NCI-H748 treated with DMSO at 0.1 percent for 48 hours (cell line): ENCODE measurements at places on chromosomes 2 and 18.

DNA sequence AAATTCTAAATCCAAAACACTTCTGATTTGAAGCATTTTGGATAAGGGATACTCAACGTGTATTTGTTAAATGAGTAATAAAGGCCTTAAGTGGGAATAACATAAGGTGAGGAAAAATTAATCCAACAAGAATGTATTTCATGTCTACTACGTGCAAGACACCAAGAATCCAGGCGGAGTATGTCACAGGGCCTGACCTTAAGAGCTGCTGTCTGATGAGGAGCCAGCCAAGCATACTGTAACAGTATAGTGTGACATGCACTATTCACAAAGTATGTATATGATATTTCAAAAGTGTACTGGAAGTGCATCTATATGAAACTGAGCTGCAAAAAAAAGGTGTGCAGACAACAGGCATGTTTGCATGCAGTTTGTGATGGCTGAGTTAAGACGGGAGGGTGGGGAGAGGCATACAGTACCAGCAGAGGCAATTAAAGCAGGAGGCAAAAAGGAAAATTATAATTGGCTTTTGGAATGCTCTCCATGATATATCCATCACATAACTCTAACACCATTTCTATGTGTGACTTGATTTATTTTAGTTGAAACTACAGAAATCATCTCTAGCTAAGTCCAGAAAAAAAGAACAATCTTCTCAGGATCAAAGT lies 18.2 kb downstream of the IWS1 start:
- no peak for DNase-seq

DNA sequence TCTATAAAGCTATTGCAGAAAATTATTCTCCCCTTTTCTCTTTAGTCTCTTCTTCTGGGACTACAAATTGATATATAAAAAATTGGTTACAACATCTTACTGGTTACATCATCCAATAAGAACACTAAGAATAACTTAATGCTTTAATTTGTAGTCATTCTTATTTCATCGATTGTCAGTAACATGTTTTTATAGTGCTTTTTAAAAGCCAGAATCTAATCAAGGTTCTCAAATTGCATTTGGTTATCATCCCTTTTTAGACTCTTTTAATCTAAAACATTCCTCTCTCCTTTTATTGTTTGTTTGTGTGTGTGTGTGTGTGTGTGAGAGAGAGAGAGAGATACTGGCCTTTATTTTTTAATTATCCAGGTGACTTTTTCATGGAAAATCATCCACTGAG lies 377.1 kb upstream of the MEIS1 start:
- no peak for DNase-seq

- DNase-seq = no peak
Measured at GRCh38 chr2:120509213-120509815, 163.4 kb downstream of the INHBB start.

GRCh38 chr18:75554176-75554575 lies 126.7 kb upstream of the SMIM21 start:
- no peak for DNase-seq

DNA sequence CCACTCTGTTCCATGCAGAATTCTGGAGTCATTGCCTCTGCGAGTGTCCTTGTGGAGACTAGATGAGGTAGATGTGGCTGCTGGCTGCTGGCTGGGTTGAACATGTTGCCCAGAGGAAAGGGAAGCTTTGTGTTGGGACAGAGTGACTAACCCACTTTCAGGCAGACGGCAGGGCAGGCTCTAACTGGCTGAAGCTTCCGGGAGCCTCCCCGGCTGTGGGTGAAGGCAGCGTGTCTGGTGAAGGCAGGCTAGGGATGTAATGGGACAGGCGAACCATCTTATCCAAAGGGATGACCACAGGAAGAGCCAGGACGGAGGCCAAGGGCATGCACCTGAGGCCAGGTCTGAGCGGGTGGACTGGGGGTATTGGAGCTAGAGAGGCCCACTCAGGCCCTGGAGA lies 16.0 kb downstream of the ASPRV1 start:
- no peak for DNase-seq

DNA sequence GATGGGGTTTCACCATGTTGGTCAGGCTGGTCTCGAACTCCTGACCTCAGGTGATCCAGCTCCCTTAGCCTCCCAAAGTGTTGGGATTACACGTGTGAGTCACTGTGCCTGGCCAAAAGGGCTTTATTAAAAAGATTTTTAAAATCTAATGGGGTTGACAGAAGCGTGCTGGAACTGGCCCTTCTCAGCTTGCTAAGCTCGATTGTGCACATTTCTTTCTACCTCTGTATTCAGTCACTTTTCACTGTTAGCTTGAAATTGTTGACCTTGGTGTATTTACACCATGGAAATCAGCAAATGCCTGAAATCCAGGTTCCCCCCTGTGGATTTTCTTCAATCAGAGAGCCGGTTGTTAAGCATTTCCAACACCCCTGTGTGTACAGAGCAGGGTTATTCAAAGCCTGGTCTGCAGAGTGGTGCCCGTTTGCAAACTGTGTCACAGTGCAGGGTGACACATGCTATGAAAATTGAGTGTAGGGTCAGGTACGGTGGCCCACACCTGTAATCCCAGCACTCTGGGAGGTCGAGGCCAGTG lies 140.2 kb downstream of the TGIF1 start:
- no peak for DNase-seq

GRCh38 chr18:38932752-38933151 lies 1367.2 kb upstream of the CELF4 start:
- no peak for DNase-seq

DNA sequence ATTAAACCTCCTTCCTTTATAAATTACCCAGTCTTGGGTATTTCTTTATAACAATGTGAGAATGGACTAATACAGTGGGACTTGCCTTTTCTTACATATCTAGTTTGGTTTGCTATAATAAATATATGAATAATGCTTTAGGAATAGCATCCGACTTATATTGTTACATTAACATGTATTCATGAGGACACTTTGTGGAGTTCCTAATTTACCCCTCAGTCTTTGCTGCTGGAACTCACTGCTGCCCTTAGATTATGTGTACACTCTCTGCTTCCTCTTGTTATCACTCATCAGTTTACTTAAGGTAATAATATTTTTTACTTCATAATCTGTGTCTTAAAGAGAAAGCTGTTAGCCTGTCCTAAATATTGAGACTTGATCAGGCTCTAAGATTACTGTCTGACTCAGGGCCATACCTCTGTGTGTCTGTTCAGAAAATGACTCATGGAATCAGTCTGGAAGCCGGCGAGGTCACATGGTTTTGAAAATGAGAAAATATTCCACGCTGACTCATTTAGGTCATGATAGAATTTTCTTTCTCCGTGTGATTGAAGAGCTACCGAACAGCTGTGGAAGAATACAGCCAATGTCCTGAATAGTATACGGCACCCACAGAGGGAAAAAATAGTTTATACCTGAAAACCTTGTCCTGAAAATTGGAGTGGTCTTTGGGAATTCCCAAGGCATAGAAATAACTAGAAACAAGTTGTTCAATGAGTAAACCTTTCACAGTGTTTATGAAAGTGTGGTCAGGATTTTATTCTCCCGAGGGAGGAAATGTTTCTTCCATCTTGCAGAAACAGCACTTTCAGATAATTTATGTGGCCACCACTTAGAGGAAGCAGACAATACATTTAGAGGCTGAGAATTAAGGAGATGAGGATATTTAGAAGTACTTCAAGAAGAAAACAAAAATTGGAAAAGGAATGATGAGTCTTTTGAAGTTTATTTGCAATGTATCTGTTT lies 156.4 kb downstream of the DSEL start:
- DNase-seq = no peak

GRCh38 chr2:1790473-1790872 lies 46.2 kb upstream of the PXDN start:
- no peak for DNase-seq

- no peak for DNase-seq
Measured at GRCh38 chr2:54015798-54016699, 45.3 kb upstream of the PSME4 start.

- no peak for DNase-seq
Measured at GRCh38 chr18:55731594-55732042, 143.6 kb upstream of the TCF4 start.

DNA sequence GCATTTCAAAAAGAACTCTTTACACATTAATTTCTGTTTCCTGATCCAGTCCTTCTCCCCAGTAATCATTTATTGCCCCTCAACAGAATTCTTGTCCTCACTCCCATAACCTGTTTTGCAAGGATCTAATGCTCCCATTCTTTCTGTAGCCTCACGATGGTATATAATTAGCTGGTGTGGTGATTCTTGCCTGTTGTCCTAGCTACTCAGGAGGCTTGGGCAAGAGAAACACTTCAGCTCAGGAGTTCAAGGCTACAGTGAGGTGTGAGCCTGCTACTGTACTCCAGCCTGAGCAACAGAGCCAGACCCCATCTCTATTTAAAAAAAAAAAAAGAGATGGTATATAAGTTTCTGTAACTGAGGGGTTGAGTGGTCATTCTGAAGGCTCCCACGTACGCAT lies 7.7 kb upstream of the TRAPPC8 start:
- no peak for DNase-seq

DNA sequence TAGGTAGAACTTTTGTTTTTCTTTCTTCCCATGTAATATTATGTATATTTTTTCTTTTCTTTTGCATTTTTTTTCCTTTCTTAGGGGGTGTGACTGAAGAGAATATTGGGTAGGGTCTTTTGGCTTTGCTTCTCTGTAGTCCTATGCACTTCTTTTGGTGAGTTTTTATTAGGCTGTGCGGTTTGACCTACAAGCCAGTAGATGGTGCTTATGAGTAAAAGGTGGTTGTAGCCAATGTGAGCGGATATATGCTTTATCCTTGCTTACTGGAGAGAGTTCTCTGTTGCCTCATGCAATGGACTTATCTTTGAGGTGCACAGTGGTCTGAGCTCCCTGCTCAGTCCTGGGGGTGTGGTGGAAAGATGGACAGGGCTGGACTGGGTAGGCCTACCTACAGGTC lies 52.7 kb downstream of the DSEL start:
- DNase-seq = no peak

DNA sequence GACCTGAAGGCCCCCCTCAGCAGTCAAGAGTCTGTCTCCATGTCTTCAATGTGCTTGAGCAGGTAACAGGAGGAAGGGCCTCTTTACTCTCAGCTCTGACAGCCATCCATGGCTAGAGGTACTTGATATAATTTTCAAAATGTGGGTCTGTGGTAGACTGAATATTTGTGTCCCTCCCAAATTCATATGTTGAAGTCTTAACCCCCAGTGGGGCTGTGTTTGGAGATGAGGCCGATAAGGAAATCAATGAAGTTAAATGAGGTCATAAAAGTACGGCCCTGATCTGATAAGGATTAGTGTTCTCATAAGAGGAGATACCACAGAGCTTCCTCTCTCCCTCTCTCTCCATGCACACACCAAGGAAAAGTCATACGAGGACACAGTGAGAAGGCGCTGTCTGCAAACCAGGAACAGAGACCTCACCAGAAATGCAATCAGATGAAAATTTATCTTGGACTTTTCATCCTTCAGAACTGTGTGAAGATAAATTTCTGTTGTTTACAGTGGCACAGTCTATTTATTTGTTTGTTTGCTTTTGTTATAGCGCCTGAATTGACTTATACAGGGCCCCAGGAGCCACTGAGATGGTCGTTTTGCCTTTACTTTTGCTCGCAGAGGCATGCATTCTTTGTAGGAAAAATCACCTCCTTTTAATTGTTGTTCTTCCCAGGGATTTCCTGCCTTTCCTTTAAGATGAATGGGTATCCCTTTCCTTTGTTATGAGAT lies 274.8 kb upstream of the TRIB2 start:
- no peak for DNase-seq

- no peak for DNase-seq
Measured at GRCh38 chr2:153858250-153858649, 13.5 kb upstream of the GALNT13 start.

DNA sequence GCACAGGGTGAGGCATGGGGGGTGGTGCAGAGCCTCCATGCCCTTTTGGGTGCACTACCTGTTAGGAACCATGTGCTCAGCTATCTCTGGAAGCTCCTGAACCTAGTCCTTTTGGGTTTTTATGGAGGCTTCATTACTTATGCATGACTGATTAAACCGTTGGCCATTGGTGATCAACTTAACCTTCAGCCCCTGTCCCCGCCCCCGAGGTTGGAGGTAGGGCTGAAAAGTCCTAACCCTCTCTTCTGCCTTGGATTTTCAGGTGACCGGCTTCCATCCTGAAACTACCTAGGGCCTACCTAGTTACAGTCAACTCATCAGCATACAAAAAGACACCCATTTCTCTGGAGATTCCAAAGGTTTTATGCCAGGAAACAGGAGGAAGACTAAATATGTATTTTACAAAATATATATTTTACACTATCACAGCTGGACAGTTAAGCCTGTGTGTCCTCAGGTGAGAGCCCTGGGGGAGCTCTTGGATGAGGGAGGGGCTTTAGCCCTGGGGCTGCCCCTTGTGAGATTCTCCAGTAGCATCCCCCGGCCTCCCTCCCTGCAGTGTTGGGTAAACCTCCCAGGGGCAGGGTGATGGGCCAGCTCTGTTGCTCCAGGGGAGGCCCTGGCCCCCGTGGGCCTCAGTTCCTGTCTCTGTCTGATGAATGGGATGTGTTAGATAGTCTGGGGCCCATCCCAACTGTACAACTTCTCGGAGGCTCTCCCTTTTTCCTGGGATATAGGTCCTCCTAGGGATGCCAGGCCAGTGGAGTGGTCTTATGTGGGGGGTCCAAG lies 24.1 kb downstream of the GLI2 start:
- DNase-seq = no peak

DNA sequence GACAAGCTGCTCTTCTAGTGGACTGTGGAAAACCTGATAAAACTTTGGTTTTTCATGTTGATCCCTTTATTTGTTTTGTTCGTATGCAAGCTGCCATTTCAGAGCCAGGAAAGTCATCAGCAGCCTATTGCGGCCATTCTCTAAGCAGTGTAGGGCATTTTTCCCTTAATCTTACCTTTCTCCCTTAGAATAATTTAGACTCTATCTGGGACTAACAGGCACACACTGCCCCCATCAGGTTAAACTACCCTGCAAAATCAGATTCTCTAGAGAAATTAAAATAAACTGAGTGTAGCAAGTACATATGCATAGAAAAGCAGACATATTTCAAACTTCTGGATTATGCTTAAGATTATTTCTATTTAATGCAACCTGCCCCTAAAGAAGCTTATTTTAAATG lies 347.5 kb downstream of the METTL4 start:
- DNase-seq = peak; percentile 74

DNA sequence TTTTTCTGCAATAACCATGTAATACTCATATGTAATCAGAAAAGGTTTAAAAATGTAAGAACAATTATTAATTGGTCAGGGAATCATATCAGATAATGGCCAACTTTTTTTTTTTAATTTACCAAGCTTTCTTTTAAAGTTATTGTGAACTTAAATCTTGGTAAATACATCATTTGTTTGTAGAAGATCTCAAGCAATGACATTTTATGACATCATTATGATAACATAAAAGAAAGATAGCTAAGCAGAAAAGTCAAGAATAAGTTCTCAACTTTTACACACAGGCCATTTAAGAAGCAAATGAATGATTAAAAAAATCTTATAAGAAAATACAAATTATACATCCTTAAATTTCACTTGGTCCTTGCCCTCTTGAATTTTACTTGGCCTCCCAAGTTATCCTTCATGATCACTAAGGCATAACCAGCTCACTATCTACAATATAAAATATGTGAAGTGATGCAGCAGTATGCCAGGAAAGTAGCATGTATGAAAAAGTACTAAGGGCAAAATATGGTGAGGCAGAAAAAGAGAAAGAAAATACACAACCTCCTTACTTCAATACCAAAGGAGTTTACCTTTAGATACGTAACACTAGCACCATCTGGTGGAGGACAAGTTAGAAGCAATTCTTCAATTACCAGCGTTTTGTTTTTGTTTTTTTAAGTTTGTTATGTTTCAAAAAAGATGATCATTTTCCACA lies 116.6 kb downstream of the SRBD1 start:
- peak; percentile 63 for DNase-seq
